Activated naive CD4-positive, alpha-beta T cell treated with anti-CD3 and anti-CD28 coated beads for 36 hours (primary cell): ENCODE measurements at places on chromosomes 7 and 10. TPM values are rescaled to one million over a fixed set of nuclear protein-coding genes. Genes with fewer than 3 reads are reported as not detected.

Gene MYL10
- not detected for total RNA-seq

Gene LRRC18
- total RNA-seq, result not detected

- no peak overlapping the region for H3K4me3 ChIP-seq
- no peaks in the 10 kb centered on the region for H3K36me3 ChIP-seq
- H3K4me1 ChIP-seq, result no peaks in the 10 kb centered on the region
- H3K27ac ChIP-seq, result no peak overlapping the region
- H3K27me3 ChIP-seq, result peaks cover 2% of the 10 kb centered on the region
Measured at GRCh38 chr7:31497516-31497915, 16.4 kb upstream of the ITPRID1 start.

GRCh38 chr7:87512906-87513305 lies 37.4 kb upstream of the ABCB4 start:
- no peak overlapping the region for H3K4me3 ChIP-seq
- H3K4me1 ChIP-seq, result no peaks in the 10 kb centered on the region
- no peaks in the 10 kb centered on the region for H3K27me3 ChIP-seq
- peaks cover 3% of the 10 kb centered on the region for H3K36me3 ChIP-seq
- DNase-seq, result no peak
- H3K27ac ChIP-seq, result no peak overlapping the region

DNA sequence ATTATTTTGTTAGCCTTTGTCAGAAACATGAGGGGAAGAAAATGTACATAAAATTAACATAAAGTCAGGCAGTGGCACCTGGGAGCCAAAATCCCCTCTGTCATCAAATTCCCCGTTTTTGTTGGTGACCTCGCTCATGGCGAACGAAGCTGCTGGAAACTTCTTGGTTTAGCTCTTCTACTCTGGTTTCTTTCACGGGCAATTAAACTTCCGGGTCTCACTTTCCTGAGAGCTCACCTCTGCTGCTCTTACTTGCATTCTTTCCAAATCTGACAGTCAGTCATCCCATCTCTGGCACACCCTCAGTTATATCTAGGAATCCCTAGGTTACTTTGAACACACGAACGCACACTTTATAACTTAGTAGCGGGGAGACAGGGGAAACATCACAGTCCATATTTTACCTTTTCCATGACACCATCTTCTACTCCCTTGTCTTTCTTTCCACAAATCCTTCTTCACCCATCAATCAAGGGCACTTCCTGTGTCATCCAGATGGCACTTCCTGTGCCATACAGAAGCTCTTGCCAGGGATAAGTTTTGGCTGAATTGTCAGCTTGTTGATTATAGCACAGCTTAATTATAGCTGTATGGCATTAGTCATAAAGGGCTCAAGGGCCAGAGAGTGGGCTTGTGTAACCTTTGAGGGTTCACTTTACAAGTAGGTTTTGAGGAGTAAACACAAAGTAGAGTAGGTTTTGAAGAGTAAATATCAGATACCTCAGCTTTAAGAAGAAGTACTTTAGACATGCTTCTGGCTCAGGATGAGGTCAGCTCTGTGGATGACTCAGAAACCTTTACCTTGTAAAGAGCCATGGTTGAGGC lies 105.1 kb downstream of the GATA3 start:
- no peak overlapping the region for H3K4me3 ChIP-seq
- H3K27ac ChIP-seq, result no peak overlapping the region
- no peaks in the 10 kb centered on the region for H3K27me3 ChIP-seq
- no peak for DNase-seq
